ENCODE measurements at places on chromosomes 3 and 15.
A peak's percentile ranks its signal among the peaks of the same experiment; 100 is the strongest.

- DNase-seq: no peak
These were observed 47.0 kb downstream of the DHX30 start for GRCh38 chr3:47849699-47850563.

DNA sequence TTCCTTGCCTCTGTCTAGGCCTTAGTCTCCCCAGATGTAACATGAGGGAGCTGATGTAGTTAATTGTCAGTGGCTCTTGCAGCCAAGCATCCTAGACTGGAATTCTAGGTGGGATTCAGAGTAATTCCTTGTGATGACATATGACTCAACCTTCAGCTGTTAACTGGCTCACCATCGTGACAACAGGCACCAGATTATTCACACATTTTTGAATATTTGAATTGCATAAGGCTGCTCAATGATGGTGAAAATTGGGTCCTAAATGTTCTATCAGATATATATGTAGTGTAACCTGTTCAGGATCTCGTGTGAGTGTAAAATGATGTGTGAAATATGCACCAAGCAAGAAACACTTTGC lies 405.1 kb downstream of the LPP start:
- no peak for DNase-seq

GRCh38 chr15:54208786-54209185 lies 230.5 kb downstream of the UNC13C start:
- DNase-seq: no peak

GRCh38 chr3:141949399-141949798 lies 73.0 kb downstream of the ATP1B3 start:
- no peak for DNase-seq

DNA sequence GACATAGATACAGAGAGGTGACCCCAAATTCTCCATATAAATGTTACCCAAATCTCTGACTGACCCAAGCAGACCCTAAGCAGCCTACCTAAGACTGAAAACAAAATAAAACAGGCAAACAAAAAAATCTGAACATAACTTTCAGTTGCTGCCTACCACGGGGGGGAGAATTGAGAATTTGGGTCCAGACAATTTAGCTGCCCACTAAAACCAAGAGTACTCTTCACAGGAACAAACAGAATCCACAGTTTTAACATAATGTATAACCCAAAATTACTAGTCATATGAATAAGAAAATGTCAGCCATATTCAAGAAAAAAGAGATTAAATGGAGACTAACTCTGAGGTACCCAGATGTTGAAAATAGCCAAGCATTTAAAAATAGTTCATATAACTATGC lies 44.4 kb downstream of the SRPRB start:
- DNase-seq: no peak

DNA sequence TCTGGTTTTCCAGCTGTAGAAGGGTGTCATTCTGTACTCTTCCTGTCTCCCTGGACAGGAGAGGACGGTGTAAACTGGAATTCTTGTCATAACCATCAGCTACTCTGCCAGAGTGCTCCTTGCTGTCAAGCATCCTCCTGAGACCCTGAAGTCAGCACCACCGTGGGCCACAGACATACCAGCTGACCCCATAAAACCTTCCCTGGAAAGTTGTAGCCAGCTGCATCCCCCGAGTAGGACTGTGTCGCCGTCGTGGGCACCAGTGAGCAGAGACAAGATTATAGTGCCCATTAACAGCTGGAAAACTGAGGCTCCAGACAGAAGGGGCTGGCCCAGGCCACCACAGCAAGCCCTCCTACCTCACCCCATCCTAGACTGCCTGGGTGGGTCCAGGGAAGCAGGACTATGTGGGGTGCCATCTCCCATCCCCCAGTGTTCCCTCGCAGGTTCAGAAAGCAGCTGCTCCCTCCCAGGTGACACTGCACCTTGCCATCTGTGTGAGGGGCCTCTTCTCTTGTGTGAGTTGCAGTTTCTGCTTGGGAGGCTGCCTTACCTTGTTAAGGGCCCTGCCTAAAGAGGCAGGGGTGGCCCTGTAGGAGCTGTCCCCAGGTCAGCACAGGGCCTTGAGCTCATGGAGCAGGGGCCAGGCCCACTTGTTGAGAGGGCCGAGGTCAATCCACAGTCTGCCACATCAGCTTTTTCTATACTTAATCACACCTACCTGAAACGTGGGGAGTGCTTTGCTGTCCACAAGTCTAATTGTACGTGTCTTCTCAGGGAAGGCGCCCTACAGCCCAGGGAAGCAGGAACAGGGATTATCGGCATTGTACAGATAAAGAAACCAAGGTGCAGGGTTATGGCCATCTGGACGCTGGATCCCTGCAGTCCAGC lies 191.9 kb upstream of the LINGO1 start:
- DNase-seq: no peak

- DNase-seq: peak; percentile 38
These were observed 54.8 kb downstream of the NMD3 start for GRCh38 chr3:161275919-161276318.

GRCh38 chr3:169842960-169843359 lies 26.8 kb downstream of the LRRC31 start:
- no peak for DNase-seq

DNA sequence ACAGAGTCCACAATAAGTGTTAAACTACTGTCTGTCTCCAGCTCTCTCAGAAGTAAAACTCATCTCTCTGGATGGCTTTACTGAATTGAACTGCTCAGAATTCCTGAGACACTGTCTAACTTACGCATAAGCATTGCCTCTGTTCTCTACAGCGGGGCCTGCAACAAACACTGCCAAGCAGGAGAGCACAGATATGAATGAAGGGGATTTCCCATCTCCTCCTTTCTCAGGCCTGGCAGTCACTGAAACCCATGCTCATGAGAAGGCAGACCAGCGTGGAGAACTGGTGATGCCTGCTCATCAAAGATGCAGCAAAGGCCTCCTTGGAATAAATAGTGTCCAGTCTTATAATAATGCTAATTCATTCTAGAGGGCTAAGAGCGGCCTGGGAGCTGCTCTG lies 10.3 kb downstream of the RASGRP1 start:
- DNase-seq: no peak

DNA sequence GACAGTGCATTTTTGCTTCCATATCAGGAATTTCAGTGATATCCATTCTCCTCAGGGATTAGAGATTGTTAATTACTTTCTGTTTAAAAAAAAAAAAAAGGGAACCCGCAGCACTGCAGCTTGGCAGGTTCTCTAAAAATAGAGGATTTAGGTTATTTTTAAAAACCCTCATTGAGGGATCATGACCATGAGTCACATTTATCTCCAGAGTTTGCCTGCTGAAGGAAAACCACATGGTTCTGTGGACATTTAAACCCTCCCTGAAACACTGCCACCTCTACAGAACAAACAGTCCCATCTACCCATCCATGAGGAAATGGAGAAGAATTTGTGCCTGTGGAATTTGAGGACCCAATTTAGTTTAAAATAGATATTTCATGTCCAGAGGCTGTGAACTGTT lies 66.2 kb upstream of the UBE2E1 start:
- DNase-seq: no peak

- no peak for DNase-seq
These were observed 473.6 kb upstream of the PROK2 start for GRCh38 chr3:72258361-72259141.

DNA sequence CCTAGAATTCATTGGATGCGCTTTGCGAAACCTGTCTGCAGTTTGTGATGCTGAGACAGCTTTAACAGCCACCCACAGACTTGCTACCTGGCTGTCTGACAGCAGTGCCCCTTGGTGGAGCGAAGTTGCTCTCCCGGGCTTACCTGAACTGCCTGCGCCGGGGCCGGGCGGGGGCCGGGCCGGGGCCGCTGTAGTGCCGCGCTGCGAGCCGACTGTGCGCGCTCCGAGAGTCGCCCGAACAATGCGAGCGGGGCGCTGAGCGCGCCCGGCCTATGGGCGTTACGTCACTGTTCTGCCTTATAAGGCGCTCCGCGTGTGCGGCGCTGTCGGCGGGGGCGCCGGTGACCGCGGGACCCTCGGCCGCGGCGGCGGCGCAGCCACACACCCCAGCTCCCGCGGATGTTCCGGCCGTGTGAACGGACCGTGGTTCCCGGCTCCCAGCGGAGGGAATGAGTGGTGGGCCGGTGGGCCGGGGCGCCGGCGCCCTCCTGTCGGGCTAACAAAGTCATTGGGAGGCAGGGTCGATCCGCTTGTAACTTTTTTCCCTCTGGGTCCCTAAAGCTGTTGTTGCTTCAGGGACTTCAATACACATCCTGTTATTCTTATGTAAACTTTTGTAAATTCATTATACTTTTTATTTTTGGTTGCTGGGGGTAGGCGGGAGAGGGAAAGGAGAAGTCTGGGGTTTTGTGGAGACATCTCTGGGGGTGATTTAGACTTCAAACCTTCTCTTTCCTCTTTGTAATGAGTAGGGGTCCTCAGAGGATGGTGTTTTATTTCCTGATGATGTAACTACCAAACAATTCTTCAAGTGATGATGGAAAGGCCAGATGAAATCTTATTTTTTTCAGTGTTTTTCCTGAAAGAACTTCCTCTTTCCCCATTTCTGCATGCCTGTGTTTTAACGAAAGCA lies 58.5 kb downstream of the CMSS1 start:
- DNase-seq: peak; percentile 76

GRCh38 chr3:85808755-85809154 lies 850.0 kb downstream of the CADM2 start:
- no peak for DNase-seq

DNA sequence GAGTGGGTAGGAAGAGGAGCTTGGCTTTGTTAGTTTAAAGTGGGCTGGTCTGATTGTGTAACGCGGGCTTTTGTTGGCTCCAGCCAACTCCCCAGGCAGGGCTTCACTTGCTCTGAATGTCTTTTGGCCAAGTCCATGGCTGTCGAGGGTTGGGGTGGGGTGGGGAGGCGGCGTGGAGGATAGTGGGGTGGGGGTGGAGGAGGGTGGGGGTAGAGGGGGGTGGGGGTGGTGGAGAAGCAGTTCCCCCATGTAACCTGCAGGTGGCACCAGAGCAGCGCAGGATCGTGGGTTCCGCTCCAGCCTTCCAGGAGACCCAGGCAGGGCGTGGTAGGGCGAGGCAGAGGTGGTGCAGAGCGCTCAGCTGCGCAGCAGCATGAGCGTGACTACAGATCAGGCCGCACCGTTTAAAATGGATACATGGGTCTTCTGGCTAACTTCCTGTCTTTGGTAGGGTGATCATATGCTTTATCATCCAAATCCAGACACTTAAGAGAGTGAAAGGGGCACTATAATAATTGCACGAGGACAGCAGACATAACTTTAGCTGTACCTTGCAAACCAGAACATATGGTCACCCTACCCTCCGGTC lies 28.3 kb downstream of the GOLGA6A start:
- DNase-seq: peak; percentile 82

GRCh38 chr3:178474526-178474925 lies 61.7 kb upstream of the KCNMB2 start:
- no peak for DNase-seq

DNA sequence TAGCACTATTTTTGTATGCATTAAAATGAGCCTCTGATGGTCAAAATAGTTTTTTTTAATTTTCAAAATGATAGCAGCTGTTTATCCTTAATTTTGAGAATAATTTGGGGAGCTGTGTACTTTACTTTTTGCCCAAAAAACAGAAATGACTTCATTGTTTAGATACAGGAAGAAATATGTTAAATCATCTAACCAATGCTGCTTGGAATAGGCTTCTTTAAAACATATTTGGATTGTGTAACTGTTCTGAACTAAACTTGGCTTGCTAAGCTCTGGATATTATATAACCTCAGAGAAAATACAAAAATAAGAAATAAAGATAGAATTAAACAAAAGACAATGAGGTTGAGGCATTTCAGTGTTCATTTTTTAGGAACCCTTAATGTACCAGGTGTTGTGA lies 119.3 kb downstream of the SERPINI1 start:
- no peak for DNase-seq

DNA sequence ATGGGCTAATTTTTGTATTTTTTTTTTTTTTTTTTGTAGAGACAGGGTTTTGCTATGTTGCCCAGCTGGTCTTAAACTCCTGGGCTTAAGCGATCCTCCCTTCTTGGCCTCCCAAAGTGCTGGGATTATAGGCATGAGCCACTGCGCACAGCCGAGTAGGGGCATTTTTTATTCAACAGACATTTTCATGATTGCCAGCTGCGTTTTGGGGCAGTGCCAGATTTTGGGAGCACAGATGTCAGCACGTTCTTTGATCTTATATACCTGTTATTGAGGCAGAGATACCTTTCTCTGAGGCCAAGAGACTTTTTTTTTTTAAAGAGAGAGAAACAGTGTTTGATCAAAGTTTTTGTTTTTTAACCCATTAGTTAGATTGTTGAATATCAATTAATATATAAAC lies 16.8 kb downstream of the NEO1 start:
- DNase-seq: no peak

GRCh38 chr15:101037090-101037830 lies 118.1 kb downstream of the LRRK1 start:
- peak; percentile 4 for DNase-seq

DNA sequence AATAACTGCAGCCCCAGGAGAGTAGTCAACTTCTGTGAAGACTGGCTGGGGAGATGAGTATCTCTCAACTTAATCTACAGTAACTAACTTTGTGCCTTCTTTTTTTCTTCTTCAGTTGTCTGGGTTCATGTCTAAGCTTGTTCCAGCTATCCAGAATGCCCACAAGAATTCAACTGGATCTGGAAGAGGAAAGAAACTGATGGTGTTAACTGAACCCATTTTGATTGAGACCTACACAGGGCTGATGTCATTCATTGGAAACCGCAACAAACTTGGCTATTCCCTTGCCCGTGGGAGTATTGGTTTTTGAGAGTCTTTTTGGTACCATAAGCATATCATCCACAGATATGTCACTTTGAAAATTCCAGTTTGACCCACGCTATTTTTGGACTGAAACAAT lies 148.7 kb downstream of the TPRG1 start:
- DNase-seq: no peak

DNA sequence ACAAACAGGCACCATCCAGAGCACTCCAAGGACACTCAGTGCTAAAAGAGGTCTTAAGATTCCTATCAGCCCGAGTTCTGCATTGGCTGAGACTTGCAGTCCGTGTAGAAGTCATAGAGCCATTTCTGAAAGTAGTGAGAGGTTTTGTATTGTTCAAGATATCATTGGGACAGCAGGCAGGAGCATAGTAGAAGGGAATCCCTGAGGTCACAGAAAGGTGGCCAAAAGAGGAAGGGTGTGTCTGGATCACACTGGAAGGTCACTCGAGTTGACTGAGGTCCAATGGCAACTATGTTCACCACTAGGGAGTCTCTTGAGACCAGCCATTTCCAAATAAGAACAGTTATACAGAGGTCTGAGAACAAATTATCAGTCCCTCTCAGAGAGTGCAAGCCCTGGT lies 468.3 kb downstream of the EPHB1 start:
- DNase-seq: no peak

DNA sequence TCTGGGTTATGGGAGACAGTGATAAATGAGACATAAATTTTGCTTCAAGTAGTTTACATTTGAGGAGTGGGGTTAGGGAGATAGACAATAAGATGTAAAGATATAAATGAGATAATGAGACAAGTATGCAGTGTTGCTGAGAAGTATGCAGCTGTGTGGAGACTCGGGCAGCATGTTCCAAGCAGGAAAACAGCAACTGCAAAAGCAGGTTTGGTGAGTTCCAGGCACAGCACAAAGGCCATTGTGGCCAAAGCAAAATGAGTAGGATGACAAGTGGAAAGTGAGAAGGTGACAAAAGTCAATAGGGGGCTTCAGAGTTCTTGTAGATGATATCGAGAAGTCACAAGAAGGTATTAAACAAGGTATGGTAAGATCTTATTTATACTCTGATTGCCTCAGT lies 259.1 kb upstream of the PEX5L start:
- DNase-seq: no peak

GRCh38 chr15:72227192-72227586 lies 3.8 kb downstream of the PKM start:
- DNase-seq: no peak

- DNase-seq: no peak
These were observed 2.0 kb downstream of the SLC22A13 start for GRCh38 chr3:38267662-38268061.

GRCh38 chr3:194389269-194389668 lies 9.8 kb downstream of the GP5 start:
- DNase-seq: peak; percentile 22

All from left colon (tissue), 2 donors.